Heart left ventricle (tissue), 16 donors: ENCODE measurements at places on chromosomes 6 and 20. TPM values are rescaled to one million over a fixed set of nuclear protein-coding genes. Genes with fewer than 3 reads are reported as not detected.
A peak's percentile ranks its signal among the peaks of the same experiment; 100 is the strongest.

- H3K36me3 ChIP-seq: peaks cover 98% of the 10 kb centered on the region
- no peak for DNase-seq
- no peak overlapping the region for H3K4me3 ChIP-seq
- H3K27ac ChIP-seq: no peak overlapping the region
- no peaks in the 10 kb centered on the region for H3K27me3 ChIP-seq
- peaks cover 8% of the 10 kb centered on the region for H3K4me1 ChIP-seq
Measured at GRCh38 chr6:152146385-152146784, 338.9 kb downstream of the ESR1 start.

GRCh38 chr6:149919834-149920225, 3.1 kb downstream of the RAET1G start:
- no peak overlapping the region for H3K4me3 ChIP-seq
- no peaks in the 10 kb centered on the region for H3K27me3 ChIP-seq
- H3K4me1 ChIP-seq: no peaks in the 10 kb centered on the region
- no peak for DNase-seq
- H3K36me3 ChIP-seq: no peaks in the 10 kb centered on the region

GRCh38 chr6:128600397-128600951, 80.1 kb upstream of the PTPRK start:
- no peaks in the 10 kb centered on the region for H3K27me3 ChIP-seq
- H3K4me3 ChIP-seq: no peak overlapping the region
- H3K36me3 ChIP-seq: no peaks in the 10 kb centered on the region
- no peaks in the 10 kb centered on the region for H3K4me1 ChIP-seq

DNA sequence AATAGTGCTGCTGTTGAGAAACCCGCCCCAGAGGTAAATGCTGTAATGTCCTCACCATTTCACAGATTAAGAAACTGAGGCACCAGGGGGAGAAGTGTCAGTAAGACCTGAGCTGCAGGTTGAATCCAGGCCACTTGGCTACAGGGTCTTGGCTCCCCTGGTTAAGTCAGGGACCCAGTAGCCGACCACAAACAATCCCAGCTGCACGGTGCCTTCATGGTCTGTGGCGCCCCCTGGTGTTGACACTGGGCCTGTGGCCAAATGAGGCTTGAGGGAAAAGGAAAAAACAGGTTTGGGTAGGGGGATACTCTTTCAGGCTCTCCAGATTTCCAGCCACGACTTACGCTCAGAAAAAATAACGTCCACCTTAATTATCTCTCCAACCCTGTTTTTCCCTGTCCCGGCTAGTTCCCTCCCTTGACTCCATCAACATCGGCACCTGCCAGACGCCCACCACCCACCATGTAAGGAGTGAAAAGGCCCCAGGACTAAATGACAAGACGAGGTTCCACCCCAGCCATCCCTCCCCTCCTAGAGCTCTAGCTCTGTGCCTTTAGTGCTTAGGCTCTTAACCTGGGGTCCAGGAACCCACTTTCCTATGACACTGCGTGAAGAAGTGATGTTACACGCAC, 47.7 kb upstream of the POLR1H start:
- no peak overlapping the region for H3K27ac ChIP-seq
- no peaks in the 10 kb centered on the region for H3K27me3 ChIP-seq
- H3K4me3 ChIP-seq: no peak overlapping the region
- peak; percentile 41 for DNase-seq

- no peaks in the 10 kb centered on the region for H3K36me3 ChIP-seq
- peak; percentile 66 for DNase-seq
- H3K4me1 ChIP-seq: no peaks in the 10 kb centered on the region
Measured at GRCh38 chr20:45779011-45779915, 12.4 kb downstream of the WFDC3 start.

Gene MMUT
- 25.2 TPM for total RNA-seq

Gene SLC22A3
- 0.56 TPM for total RNA-seq

Gene FAM209B
- not detected for total RNA-seq
